ENCODE measurements at places on chromosomes 7 and 10.

DNA sequence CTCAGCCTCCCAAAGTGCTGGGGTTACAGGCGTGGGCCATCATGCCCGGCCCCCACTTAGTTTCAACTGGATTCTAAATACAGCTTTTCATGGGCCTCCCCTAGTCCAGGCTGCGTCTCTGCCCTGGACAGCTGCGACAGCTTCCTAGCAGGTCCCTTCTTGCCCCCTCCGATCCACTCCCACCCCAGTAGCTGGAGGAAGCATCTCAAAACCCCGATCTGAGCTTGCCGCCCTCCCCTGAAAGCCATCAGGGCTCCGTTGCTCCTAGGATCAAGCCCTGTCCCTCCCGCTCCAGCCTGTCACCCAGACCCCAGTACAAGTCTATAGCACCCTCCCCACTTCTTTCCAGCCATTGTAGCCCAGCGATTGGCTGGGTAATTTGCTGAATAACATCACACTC, 64.5 kb downstream of the VWA2 start:
- no peak for DNase-seq

- DNase-seq: no peak
Measured at GRCh38 chr10:24513155-24513554, 210.5 kb downstream of the ARHGAP21 start.

DNA sequence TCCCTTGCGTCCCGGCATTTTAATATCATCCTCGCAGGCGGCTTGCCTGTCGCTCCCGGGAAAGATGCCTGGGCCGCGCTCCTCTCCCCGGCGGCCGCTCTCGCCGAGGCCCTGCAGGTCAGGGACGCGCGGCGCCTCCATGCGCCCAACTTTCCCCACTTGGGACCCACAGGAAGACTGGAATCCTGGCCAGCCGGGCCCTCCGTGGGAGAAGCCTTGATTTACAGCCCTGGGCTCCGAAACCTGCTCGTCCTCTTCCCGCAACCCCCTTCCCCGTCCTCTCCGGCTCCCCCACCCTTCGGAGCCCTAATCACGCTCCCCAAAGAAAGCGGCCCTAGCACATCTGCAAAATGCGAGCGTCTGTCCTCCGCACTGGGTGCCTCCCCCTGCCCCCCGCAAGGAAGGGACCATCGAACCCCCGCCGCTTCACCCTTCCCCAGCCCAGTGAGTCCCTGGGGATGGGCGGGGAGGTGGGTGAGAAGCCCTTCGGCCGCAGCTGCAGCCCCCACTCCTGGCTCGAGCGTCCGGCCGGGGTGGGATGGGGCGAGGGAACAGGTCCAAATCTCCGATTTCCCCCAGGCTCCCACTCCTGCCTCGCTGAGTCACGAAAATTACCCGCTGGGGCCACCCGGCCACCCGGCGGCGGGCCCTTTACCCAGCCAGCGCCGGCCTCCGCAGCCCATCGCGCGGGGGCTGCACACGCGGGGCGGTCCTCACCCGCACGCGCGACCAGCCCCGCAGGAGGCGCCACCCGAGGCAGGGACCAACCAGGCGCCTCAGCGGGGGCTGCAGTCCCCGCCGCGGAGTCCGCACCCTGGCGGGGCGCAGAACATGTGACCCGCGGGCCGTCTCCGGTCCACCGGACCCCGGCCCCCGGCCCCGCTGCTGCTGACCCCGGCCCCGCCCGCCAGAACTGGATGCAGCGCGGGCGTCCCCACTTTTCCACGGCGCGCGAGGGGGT, 695 bp downstream of the HSPA12A start:
- no peak for DNase-seq

DNA sequence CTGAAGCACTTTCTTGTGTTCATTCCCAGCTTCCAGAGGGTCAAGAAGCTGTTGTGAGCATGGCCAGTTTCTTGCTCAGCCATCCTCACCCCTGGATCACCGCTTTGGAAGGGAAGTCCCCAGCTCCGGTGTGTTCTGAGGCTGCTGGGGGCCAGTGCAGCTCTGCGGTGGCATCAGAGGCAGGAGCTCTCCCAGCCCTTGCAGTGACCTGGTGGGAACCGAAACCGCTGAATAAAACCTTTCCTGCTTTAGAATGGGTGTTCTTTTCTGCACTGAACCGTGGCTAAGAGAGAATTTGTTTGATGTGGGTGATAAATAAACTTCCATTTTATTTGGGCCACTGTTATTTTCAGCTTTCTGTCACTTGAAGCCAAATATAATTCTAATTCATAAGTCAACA, 450.9 kb upstream of the VSTM2A start:
- DNase-seq: no peak

DNA sequence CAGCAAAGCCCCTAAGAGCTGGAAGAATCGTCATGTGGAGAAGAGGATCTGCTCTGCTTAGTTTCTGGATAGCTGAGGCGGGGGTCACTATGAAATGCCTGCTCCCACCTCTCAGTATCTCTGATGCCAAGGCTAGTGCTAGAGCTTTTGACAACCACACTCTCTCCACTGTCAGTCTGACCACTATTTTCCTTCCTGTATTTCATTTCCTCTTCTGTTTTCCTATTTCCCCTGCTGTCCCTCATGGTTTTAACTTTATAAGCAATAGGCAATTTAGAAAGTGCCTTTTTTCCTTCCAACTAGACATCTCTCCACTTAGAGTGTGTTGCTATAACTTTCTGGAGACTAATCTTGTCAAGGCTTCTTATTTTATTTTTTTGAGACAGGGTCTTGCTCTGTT, 23.6 kb downstream of the C7orf57 start:
- DNase-seq: no peak

DNA sequence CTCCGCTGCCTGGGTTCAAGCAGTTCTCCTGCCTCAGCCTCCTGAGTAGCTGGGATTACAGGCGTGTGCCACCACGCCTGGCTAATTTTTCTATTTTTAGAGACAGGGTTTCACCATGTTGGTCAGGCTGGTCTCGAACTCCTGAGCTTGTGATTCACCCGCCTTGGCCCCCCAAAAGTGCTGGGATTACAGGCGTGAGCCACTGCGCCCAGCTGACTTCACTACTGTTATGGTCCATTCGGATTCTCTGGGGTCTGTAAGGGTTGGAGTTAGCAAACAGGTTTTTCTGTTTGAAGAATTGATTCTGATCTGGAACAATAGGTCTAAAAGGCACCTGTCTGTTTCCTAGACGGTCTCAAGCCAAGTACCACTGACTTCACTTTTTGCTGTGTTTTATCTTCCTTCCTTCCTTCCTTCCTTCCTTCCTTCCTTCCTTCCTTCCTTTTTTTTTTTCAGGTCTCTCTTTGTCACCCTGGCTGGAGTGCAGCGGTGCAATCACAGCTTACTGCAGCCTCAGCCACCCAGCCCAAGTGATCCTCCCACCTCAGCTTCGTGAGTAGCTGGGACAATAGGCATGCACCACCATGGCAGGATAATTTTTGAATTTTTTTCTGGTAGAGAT, 192.2 kb downstream of the CAMK1D start:
- DNase-seq: no peak

DNA sequence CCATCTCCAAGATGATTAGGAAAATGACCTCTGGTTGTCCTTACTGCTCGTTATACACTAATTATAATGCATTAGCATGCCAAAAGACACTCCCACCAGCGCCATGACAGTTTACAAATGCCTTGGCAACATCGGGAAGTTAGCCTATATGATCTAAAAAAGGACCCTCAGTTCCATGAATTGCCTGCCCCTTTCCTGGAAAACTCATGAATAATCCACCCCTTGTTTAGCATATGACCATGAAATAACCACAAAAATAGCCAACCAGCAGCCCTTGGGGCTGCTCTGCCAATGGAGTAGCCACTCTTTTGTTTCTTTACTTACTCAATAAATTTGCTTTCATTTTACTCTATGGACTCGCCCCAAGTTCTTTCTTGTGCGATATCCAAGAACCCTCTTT, 41.6 kb upstream of the KCNMA1 start:
- DNase-seq: no peak

GRCh38 chr7:139901056-139901795, 72.2 kb downstream of the TBXAS1 start:
- DNase-seq: no peak

- DNase-seq: no peak
Measured at GRCh38 chr10:91634246-91634645, 1.4 kb upstream of the PPP1R3C start.

DNA sequence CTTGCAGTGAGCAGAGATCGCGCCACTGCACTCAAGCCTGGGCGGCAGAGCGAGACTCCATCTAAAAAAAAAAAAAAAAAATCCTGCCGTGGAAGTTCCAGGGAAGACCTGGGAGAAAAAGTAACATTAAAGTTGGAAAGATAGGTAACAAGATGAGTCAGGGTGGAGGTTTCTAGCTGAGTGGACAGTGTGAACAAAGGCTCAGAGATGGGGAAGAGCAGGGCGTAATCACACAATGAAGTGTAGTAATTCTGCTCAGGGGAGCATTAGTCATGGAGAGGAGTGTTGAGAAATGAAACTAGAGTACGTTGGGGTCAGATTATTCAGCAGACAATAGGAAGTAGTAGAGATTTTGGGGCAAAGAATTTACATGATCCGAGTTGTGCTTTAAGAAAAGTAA, 21.6 kb upstream of the WASL start:
- no peak for DNase-seq

DNA sequence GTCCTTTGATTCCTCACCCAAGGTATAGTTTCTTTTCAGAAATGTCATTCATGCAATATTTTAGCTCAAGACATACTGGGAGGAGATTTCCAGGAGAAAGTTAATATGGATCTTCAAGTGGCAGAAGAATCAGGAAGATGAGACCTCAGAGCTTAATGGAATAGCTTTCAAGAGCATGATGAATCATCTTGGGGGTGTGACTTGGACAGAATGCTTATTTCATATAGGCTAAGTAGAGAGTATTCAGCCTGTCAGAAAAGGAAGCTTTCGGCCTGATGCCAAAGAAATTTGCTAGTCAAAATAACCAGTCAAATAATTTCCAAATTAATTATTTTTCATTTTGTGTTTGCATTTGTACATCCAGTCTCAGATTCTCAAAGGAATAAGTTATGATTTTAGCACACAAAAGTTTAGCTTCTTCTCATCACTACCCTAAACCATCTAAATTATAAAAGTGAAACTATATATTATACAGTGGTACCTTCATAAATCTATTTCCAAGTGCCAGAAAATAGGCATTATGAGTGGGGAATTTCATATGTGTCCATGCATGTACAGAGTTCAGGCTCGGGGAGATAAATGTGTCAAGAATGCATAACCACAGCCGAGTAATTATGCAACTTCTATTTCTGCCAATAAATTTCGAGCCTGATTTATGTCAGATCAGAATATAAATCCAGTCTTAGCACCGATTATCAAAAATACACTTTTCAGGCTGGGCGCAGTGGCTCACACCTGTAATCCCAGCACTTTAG, 27.3 kb upstream of the CALD1 start:
- no peak for DNase-seq

GRCh38 chr7:100467638-100468373, 3.7 kb upstream of the SPACDR start:
- DNase-seq: no peak

GRCh38 chr7:100484673-100485045, 932 bp downstream of the NYAP1 start:
- DNase-seq: no peak

DNA sequence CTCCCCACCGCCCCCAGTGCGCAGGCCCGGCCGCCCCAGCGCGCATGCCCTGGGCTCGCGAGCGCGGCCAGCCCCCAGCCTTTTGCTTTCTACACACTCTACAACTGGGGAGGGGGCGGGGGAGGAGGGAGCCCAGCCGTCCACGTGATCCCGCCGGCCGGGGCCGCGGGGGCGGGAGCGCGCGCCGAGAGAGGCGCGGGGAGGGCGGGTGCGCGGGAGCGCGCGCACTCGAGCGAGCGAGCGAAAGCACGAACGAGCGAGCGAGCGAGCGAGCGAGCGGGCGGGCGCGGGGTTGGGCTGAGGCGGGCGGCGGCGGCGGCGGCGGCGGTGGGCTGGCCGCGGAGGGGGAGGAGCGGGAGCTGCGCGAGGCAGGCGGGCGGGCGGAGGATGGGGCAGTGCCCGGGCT, at the start of gene AUTS2:
AUTS2 (plus strand) TSS at position 395 of the 406 bp plus-strand sequence. CDS start 1,179 bp downstream, outside the sequence.
- DNase-seq: peak; percentile 7

GRCh38 chr7:141698247-141699015, 3.5 kb downstream of the DENND11 start:
- DNase-seq: no peak
